Activated CD8-positive, alpha-beta T cell treated with anti-CD3 and anti-CD28 coated beads for 36 hours (primary cell): ENCODE measurements at places on chromosomes 11 and 22. TPM values are rescaled to one million over a fixed set of nuclear protein-coding genes. Genes with fewer than 3 reads are reported as not detected.

GRCh38 chr22:27647540-27647939, 154.0 kb downstream of the MN1 start:
- H3K27ac ChIP-seq, result no peak overlapping the region
- H3K36me3 ChIP-seq, result no peaks in the 10 kb centered on the region
- no peak for DNase-seq
- H3K27me3 ChIP-seq, result peaks cover 8% of the 10 kb centered on the region
- H3K4me1 ChIP-seq, result no peaks in the 10 kb centered on the region

DNA sequence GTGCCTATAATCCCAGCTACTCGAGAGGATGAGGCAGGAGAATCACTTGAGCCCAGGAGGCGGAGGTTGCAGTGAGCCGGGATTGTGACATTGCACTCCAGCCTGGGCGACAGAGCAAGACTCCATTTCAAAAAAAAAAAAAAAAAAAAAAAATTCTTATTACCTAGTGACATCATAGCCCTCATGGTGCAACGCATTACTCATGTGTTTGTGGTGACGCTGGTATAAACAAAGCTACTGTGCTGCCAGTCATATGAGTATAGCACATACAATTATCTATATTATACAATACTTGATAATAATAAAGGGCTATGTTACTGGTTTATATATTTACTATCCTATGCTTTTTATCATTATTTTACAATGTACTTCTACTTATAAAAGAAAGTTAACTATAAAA, 41.2 kb downstream of the OR2AT4 start:
- peaks cover 15% of the 10 kb centered on the region for H3K27me3 ChIP-seq
- no peak overlapping the region for H3K4me3 ChIP-seq
- DNase-seq, result no peak
- H3K4me1 ChIP-seq, result no peaks in the 10 kb centered on the region

DNA sequence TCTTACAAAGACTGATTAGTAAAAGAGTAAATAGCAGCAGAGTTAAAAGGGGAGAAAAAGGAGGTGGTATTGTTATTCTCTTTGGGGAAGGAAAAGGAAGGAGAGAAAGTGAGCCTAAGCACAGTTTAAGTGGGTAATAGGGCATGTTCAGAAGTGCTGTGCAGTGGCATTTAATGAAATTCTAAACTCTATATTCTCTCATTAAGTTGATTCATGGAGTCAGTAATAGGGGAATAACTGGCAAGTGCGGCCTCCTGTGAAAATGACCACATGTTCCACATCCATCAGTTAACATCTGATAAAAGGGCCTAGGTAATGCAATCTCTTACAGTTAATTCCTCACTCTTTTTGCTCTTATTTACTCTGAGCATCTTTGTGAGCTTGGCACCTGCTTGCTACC, 516.7 kb downstream of the JRKL start:
- H3K27me3 ChIP-seq, result no peaks in the 10 kb centered on the region
- no peaks in the 10 kb centered on the region for H3K4me1 ChIP-seq
- H3K4me3 ChIP-seq, result no peak overlapping the region
- H3K36me3 ChIP-seq, result no peaks in the 10 kb centered on the region
- DNase-seq, result no peak

DNA sequence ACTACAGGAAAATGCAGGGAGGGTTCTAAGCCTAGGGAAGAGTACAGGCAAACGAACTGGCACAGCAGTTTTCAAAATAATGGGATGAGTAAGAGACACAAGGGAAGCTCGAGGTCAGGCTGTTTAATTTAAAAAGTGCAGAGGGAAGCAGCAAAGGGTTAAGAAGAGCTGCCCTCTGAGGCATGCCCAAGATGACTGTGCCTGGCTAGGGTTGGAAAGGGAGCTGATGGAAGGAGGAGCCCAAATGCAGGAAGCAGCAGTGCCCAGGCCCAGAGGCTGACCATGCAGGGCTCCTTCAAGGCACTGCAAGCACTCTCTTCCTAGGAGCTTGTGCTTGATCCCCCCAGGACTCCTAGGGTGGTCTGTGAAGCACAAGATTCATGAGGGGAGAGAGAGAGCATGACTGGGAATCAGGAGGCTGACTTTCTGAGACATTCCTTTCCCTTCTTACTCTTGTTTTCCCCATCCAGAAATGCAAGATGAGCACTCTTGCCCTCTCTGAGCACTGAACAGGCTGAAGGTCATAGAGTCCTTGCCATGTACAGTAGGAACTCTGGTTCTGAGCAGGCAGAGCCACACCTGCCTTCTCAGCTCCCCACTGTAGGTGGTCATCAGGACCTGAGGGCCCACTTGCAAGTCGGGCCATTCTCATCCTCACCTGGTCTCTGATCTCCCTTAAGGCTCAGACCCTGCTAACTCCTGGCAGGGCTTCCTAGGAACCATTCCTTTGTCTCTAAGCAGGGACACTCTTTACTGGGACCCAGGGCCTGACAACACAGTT, 46.7 kb upstream of the DRD2 start:
- H3K36me3 ChIP-seq, result no peaks in the 10 kb centered on the region
- H3K27ac ChIP-seq, result no peak overlapping the region
- no peaks in the 10 kb centered on the region for H3K4me1 ChIP-seq
- no peak for DNase-seq

DNA sequence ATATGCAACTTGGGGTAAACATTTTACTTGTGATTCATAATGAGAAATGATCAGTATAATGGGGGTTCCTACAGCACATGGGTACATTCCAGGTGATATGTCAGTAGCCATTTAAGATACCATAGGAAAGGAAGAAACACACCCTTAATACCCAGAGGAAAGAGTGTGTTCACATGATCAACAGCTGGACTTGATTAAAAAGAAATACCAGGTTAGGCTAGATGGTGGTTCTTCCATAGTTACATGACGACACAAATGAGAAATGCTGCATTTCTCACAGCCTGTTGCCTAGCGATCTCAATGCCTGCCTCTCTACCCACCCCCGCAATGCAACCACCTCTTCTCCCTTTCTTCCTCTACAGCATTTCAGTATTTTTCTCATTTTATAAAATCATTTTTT, 96.8 kb downstream of the TTC28 start:
- peaks cover 14% of the 10 kb centered on the region for H3K27me3 ChIP-seq
- H3K4me1 ChIP-seq, result no peaks in the 10 kb centered on the region
- H3K36me3 ChIP-seq, result no peaks in the 10 kb centered on the region
- H3K27ac ChIP-seq, result no peak overlapping the region
- H3K4me3 ChIP-seq, result no peak overlapping the region

Gene CHCHD10
- 197 TPM for total RNA-seq

Gene LRRN4CL
- not detected for total RNA-seq
